ENCODE measurements at places on chromosomes 2 and 18.

DNA sequence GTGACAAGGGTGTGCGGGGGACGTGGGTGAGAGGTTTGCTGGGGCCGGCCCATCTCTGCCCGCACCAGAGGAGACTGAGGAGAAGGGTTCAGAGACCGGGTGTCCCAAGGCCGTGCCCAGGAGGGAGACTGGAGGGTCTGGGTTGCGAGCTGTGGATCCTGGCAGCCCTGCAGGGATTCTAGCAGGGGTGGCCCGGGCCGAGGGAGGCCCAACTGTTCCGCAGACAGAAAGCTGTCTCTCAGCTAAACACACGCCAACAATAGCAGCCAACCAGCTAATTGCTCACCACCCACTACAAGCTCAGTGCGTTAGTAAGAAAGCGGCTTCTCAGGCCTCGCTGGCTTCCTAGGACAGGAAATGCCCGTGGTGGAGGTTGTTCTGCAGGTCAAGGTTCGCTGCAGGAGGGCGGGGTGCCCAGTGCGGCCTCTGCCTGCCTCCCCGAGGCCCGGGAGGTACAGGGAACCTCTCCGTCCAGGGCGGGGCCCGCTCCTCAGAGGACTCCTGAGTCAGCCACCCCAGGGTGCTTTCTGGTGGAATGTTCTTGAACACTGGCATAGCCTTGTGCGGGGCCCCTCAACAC, 282.0 kb upstream of the PXDN start:
- DNase-seq: no peak

- no peak for DNase-seq
These were observed 328.6 kb downstream of the CDH2 start for GRCh38 chr18:27848336-27848735.

GRCh38 chr2:121771976-121772742, 16.7 kb downstream of the TSN start:
- no peak for DNase-seq

GRCh38 chr18:9971313-9971920, 57.6 kb downstream of the VAPA start:
- peak; percentile 33 for DNase-seq

DNA sequence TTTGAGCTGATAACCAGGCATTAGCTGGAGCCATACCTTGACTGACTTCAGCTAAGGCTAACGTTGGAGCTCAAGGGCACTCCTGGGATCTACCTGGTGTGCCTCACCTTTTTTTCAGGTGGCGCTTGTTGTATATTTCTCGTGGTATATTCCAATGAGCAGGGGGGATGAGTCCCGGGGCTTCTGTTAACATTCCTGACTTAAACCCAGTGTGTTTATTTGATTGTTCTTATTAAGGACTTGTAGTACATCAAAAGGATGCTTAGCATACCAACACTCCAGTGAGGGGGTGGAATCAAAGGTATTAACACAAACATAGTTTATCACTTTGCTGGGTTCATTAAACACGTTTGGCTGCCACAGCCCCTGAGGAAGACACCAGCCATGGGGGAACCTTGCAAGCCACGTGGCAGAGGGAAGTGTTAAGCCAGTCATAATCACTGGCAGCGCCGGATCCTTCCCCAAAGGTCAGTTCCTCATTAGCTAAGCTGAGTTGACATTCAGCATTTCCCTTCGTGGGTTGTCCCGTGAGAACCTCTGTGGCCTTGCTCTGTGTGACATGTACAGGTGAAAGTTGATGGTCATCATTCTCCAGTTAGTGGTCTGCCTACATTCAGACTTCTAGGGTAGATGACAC, 119.5 kb upstream of the MCFD2 start:
- DNase-seq: no peak

DNA sequence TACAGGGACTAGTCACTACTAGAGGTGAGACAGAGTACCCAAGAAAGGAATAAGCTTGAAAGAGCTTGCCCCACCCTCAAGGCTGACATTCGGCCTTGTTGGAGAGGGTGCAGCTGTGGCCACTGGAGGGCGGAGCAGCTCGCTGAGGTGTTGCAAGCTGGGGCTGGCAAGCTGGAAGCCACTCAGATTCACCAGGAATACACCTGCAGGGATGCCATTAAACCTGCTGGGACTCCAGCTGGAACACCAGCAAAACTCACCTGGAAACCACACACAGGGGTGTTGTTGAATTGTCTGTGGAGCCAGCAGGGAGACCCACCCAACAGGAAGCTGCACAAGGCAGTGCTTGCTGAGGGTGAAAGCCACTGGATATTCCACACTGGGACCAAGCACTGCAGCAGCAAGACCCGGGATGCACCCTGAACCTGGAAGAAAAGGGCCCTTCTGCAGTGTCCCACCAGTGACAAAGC, 26.1 kb downstream of the KCTD18 start:
- DNase-seq: no peak

DNA sequence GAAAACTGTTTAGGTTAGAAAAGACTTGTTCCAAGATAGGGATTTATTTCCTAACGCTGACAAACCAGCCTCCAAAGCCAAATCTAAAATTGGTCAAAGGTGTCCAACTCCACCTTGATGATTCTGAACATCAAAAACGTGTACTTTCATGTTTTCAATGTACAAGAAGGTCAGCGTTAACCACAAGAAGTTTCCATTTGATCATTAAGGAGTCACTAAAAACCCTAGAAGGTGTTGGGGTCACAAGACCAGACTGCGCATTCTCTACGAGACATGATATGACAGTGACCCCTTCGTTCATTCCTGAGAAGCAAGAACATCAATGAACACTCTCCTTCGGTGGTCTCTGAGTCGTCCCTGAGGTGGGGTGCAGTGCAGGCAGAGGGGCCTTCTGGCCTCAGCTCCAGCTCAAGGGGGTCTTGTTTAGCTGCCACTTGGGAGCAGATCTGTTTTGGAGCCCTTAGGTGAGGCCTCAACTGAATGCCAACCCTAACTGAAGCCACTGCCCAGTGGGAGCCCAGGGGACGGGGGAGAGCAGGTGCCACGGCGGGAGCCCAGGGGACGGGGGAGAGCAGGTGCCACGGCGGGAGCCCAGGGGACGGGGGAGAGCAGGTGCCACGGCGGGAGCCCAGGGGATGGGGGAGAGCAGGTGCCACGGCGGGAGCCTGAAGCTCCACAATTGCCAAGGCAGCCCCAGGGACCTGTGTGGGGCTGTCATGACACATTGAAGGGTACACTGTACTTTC, 55.2 kb downstream of the PARD6G start:
- no peak for DNase-seq

DNA sequence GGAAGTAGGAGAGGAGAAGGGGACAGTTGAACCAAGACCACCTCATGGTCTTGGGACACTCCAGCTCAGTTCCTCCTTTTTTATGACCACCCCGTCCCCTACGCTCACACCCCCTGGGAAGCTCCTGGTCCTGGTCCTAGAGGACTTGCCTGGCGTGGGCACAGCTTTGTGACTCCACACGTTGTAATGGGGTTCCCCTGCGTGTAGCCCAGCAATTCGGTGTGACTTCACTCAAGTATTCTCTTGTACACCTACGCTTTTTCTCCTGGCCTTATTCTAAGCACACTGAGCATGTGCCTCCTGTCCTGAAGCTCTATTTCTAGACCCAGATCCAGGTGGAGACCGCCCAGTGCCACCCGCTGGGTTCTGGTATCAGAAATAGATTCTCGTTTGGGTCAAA, 36.1 kb upstream of the B3GNT7 start:
- DNase-seq: no peak

GRCh38 chr2:191316246-191316994, 71.2 kb downstream of the MYO1B start:
- no peak for DNase-seq

DNA sequence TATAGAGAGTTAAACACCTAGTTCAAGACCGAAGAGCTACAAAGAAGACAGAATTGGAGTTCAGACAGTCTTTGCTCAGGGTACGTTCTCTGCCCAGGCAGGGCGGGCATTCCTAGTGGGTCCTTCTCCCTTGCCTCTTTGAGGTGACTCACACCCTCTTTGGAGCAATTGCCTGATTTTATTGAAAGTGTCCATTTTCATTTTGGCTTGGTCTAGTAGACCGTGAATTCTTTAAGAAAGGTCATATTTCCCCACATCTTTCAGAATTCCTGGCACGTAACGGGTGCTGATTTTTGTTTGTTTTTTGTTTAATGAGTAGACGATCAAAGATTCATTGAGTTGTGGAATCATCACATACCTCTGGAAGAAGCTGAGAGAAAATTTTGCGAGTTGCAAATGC, 871.5 kb downstream of the RNF144A start:
- no peak for DNase-seq

- no peak for DNase-seq
These were observed 348.9 kb upstream of the RAB12 start for GRCh38 chr18:8260319-8260718.

GRCh38 chr18:74748809-74749208, 151.1 kb downstream of the ZNF407 start:
- DNase-seq: peak; percentile 38

DNA sequence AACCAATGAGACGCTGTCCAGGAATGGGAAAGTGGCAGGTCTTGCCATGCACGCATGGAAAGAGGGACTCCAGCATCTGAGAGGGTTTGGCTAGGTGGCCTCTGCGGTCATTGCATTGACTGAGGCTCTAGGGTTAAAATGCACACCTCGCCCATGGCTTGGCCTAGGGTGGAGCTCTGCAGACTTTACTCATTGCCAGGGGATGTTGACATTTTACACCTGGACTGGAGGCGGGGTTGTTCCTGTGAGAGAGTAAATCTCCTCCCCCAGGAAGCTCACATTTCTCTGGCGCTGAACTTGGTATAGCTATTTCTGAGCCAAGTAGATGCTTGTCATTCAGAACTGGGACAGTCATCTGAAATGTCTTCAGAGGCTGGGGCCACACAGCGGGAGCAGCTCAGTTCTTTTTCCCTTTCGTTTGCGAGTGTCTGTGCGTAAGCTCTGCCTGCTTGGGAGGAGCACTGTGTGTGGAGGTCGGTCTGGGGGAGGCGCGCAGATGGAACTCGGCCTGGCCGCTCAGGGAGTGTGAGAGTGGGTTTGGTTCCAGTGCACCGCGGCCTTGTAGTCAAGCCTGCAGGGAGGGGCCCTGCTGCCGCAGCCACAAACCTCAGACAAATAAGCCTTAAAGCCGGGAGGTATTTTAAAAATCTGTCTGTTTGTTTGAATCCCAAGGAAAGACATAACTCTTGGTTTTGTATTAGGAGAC, 76.5 kb downstream of the LPIN1 start:
- DNase-seq: no peak

DNA sequence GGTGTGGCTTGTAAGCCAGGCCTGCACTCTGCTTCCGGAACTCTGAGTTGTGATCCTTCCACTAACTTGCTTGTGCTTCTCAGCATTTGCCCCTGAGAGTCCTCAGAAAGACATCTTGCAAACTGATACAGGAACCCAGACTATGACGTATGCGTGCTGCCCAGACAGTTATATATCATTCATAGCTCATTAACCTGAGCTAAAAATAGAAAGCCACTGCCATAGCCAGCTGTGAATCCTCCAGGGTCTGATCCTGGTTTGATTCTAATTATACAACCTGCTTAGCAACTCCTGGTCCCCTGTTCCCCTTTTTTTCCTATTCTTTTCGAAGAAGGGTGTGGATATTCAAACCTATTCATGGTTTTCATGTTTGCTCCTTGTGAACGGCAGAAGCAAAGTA, 63.7 kb downstream of the MARCHF4 start:
- no peak for DNase-seq

- no peak for DNase-seq
These were observed 2.5 kb downstream of the KCNF1 start for GRCh38 chr2:10914272-10914693.

DNA sequence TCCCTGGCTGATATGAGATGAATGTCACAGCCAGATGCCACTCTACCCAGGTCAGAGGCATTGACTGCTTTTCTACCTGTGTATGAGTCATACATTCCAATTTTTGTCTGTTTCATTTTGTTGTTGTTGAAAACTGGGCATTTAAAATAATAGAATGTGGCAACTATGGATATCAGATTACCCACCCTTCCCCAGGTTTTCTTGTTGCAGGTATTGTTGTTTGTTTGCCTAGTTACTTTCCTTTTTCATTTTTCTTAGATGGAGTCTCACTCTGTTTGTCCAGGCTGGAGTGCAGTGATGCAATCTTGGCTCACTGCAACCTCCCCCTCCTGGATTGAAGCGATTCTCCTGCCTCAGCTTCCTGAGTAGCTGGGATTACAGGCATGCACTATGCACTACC, 70.2 kb downstream of the LRRC30 start:
- DNase-seq: no peak

GRCh38 chr2:162243294-162243693, at the start of gene FAP:
TSS of gene FAP (minus strand) at chr2:162243445. CDS start at chr2:162243327, 118 bp downstream.
- no peak for DNase-seq

DNA sequence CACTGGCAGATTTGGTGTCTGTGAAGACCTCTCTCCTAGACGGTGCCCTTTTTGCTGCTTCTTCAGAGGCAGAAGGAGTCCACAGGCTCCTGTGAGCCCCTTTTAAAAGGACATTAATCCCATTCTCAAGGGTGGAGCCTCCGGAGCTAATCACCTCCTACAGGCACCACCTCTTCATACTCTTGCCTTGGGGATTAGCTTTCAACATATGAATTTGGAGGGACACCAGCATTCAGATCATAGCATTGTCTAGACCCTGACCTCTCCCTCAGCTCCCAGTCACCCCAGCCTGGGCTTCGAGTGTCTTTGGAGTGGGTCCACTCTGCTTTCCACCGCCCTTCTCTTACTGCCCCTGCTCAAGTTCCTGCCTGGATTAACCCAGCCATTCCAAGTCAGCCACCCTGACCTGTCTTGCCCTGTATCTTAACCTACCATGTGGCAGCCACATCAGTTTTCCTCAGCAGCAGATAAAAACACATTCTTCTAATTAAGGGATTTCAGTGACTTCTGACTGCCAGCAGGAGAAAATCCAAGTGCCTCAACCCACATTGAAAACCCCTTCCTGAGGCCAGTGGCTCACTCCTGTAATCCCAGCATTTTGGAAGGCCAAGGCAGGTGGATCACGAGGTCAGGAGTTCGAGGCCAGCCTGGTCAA, 6.1 kb upstream of the NCL start:
- no peak for DNase-seq

GRCh38 chr2:7866825-7867224, 815.0 kb upstream of the ID2 start:
- no peak for DNase-seq

DNA sequence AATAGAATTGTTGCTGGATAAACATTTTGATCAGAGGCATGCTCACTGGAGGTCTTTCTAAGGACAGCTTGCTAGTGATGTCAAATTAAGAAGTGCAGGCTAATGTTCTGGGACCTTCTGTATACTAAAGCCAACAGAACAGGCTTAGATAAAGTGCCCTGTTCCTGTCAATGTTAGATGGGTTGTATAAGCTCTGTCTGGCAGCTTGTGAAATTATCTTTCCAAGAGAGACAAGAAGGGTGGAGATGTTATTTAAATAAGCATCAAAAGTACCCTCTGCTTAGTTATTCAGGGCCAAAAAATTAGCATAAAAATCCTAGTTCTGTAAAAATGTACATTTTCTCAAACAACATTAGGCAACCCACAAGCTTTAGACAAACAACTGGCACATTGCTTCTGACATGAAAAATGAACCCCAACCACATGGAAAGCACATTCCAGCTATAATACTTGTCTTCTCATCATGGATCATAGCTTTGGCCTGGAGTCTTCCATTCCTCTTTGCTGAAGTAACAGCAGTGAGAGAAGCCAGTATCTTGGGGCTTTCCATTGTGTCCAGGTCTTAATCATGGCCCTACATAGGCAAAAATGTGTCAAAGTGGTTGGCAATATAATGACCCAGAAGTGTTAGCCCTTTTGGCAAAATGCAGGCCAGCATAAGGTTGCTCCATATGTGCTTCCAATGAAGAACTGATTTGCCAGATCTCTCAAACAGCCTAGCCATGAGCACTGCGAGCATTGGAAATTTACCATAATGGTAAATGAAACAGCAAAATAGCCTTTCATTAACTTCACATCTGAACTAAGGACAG, 478.1 kb upstream of the ZNF804A start:
- DNase-seq: no peak

- no peak for DNase-seq
These were observed 118.8 kb upstream of the RBMS1 start for GRCh38 chr2:160612266-160612856.
